ENCODE measurements at places on chromosomes 7 and 10. TPM values are rescaled to one million over a fixed set of nuclear protein-coding genes. Genes with fewer than 3 reads are reported as not detected.

GRCh38 chr10:100829097-100829870, 83.5 kb upstream of the SLF2 start:
- DNase-seq = no peak

DNA sequence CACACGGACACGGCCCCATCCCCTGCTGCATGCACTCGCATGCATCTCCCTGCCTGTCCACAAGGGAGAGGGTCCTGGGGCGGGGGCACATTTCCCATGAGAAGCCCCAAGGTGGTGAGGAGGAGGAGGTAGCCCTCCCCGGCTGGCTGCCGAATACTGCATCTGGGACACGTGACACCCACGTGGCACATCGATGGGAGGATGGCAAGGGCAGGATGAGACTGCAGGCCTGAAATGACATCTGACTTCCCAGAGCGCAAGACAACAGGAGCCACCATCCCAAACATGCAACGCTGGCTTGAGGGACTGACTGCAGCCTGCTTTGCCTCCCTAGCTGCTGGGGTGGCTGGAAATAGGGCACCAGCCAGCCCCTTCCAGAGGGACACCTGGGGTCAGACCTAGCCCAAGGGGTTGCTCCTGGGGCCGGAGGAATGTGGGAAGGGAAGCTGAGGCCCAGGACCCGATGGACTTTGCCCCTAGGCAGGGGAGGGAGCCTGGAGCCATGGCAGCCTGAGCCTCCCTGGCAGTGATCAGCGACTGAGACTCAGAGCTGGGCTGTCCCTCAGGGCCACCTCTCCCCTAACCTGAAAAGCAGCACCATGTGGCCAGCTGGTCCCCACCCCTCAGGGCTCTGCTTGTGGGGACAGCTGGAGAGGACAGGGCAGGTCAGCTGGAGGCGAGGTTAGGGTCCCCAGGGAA, 16.1 kb downstream of the BUD23 start:
- DNase-seq = no peak

Gene UPK3B
- polyA plus RNA-seq = 4.2 TPM

DNA sequence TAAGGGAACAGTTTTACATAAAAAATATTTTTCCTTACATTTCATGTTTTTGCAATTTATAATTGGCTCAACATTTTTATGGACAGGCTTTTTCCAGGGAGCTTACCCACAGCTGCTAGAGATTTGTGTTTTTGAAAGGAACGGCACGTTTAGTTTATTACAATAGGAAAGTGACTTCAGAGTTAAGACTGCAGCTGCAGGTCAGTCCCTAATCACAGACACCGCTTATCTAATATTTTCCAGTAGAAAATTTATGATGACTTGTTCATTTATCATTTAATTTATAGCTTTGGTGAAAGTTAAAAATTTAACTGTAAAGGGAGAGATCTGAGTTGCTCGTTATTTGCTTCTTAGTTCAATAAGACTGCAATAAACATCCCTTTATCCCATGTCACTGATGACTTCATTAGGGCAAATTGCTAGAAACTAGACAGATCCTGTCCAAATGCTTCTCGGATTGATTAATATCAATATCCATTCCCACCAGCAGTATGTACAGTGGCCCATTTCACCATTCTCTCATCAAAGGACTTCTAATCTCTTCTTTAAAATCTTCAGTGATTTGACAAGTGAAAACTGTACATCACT, 97.0 kb upstream of the ODAD2 start:
- DNase-seq = no peak

GRCh38 chr7:128067983-128068382, 36.7 kb upstream of the LRRC4 start:
- no peak for DNase-seq

DNA sequence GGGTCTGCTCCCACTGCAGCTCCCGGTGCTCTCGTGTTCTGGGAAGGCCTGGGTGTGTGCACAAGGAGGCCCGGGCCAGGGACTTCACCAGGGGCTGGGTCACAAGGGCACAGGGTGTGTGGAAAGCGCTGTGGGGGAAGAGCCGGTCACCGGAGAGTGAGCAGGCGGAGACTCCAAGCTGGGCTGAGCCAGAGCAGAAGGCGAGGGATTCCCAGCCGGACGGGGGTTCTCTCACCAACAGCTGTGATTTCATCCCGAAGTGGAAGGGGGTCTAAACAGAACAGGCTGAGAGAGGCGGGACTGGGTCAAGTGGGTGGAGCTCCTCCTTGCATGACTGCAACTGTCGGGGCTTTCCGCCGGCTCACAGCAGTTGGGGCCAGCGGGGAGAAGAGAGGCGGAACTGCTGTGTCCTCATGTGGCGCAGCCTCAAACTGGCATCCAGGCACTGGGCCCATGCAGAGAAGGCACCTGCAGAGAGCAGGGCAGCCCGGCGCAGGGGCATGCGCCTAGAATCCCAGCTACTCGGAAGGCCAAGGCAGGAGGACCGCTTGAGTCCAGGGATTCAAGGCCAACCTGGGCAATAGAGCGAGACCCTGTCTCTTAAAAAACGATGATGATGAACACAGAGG, 7.6 kb upstream of the ORAI2 start:
- DNase-seq = no peak

Gene ADAMTS14
- 1.6 TPM for polyA plus RNA-seq

Gene DDC
- 88.1 TPM for polyA plus RNA-seq

- DNase-seq = no peak
Observed at GRCh38 chr7:16636555-16637101, 8.9 kb downstream of the ANKMY2 start.
